ENCODE measurements at places on chromosomes 4 and X. TPM values are rescaled to one million over a fixed set of nuclear protein-coding genes. Genes with fewer than 3 reads are reported as not detected.

DNA sequence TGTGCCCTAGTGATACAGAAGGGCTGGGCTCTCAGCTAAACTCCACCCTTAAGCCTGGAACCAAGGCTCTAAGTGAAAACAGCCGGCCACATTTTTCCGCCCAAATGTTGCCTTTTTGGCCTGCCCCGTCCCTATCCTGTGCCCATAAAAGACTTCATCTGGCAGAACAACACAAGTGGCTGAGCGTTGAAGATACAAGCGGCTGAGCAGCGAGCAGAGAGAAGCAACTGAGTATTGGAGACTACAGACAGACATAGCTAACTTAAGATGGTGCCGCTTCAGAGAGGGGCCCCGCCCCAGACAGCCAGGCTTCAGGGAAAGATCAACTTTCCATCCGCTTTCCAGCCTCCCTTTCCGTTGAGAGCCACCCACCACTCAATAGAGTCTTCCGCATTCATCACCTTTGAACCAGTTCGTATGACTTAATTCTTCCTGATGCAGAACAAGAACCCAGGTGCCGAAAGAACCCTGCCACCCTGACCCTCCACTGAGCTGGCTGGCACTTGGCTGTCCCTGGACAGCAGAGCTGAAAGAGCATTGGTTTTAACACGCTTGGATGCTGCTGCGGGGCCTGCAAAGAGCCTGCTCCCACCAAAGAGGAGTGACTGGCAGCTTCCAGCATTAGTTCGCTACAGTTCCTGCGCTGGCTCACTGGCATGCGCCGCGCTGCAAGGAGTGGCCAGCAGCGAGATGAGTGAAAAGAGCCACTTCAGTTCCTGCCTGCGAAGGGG, 853.2 kb upstream of the INTU start:
- DNase-seq: no peak

DNA sequence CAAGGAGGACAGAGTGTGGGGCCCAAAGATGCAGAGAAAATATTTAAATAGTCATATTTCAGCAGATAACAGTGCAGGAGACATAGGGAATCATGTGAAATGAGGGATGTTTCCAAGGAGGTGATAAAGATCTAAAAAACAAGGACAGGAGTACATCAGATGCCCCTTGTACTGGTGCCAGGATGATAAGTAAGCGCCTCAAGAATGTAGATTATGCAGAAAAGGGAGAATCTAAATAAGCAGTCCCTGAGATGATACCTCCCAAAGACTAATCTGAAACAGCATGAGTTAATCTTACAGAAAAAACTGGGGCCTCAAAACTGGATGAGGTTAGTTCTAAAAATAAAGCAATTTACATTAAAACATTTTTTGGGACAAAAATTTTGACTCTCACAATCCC, 136.1 kb upstream of the WDFY3 start:
- DNase-seq: no peak

Gene RTL3
- not detected for total RNA-seq

Gene USP26
- not detected for total RNA-seq

- DNase-seq: no peak
Measured at GRCh38 chr4:6957994-6958393, 48.4 kb downstream of the TBC1D14 start.

- DNase-seq: no peak
Measured at GRCh38 chrX:95291561-95291960, 1393.1 kb upstream of the DIAPH2 start.

- no peak for DNase-seq
Measured at GRCh38 chrX:129750971-129751370, 12.2 kb downstream of the XPNPEP2 start.

- DNase-seq: no peak
Measured at GRCh38 chrX:8272821-8273220, 101.8 kb upstream of the VCX2 start.

Gene SCML2
- 8.7 TPM for total RNA-seq

DNA sequence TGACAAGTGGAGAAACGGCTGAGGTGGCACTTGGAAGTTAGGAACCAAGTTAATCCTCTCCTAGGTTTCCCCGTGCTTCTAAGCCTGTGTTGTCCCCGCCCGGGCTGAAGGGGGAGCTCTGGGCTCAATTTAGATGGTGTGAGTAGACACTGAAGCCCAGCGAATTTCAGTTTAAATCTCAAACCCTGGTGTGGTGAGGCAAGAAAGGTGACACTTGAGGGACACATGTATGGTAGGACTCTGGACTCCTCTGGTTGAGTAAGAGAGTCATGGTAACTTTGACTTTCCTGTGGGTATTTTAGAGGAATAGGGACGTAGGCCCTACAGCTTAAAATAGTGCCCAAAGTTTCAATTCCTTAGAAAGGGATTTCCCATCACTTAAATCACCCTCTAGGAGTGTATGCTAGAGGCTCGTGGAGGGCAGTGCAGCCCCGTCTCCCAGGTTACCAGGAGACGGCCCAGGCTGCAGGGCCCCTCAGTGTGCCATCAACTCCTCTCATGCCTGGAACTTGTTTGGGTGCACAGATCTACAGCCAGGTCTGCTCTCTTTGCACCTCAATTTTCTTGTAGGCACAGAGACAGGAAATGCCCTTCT, 24.0 kb downstream of the HAND2 start:
- DNase-seq: no peak

DNA sequence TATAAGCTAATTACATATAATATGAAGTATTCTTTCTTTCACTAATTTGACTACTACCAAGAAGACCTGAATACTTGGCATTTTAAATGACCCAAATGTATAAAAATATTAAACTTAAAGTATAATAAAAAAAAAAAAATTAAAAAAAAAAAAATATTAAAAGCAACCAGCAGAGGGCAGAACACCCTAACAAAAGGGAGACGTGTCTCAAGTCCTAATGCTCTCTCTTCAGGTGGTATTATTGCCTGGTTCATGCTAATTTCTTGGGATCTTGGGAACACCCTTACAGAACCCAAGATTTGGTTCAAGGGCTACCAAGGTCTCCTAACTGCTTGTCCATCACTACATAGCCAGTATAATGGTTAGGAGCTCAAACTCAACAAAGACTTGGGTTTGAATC, 754.8 kb downstream of the RAB28 start:
- peak; percentile 1 for DNase-seq

DNA sequence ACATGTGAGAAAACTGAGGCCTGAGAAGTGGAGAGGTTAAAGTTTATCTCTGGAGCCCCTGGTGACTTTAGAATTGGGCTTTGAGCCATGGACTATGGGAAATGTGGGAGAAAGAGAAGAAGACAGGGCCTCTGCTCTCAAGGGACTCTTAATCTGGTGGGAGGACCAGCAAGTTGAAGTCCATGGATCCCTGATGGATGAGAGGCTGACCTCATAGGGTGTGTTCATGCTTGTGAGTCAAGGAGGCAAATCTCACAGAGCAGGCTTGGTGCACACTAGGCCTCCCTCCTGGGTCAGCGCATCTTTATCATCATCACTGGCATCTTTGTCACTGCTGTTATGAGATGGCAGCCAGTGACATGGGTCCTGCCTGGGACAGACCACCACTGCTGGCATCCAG, 211.9 kb downstream of the AFAP1 start:
- no peak for DNase-seq

DNA sequence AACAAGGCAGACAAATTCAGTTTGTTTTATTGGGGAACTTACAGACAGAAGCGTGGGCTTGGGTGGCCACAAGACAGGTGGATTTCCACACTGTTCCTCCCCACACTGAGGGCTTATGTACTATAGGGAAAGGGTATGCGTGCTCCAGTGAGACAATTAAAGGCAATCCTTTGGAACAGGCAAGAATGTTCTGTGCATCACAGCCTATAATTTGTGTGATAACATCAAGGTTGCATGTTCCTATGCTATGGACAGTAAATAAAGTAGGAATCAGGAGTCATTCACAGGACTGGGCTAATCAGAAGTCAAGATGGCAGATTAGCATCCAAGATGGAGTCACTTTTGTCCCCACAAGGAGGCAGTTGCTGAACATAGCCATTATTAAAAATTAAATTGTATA, 84.6 kb upstream of the TRIM2 start:
- DNase-seq: no peak

All from cerebellum (tissue), 4 donors.